ENCODE measurements at places on chromosomes 3 and 15.

- no peak for DNase-seq
Observed at GRCh38 chr3:31253782-31254181, 278.9 kb upstream of the STT3B start.

GRCh38 chr3:141387516-141387915 is 19.2 kb downstream of the ZBTB38 start:
- DNase-seq, result peak; percentile 55

- no peak for DNase-seq
Observed at GRCh38 chr3:51075221-51075775, 309.8 kb upstream of the MANF start.

DNA sequence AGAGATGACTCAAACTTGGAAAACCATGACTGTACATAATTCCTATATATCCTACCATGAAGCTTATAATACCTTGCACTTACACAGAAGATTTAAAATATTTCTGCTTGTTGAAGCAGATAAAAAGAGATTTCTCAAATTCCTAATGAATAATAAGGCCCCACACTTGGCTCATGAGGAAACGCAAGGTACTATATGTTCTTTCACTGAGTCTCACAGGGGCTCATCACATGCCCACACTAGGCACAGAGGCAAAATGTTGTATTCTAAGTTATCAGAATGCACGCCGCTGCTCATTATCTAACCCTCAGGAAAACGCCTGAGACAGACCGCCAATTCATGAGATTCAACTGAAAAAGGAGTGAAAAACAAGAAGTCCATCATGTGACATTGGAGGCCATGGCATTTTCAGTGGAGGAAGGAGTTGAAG is 5.6 kb downstream of the MYO1E start:
- DNase-seq, result no peak
